ENCODE measurements at places on chromosomes 13 and 19. TPM values are rescaled to one million over a fixed set of nuclear protein-coding genes. Genes with fewer than 3 reads are reported as not detected.

The OR10H1 gene
- not detected for total RNA-seq

DNA sequence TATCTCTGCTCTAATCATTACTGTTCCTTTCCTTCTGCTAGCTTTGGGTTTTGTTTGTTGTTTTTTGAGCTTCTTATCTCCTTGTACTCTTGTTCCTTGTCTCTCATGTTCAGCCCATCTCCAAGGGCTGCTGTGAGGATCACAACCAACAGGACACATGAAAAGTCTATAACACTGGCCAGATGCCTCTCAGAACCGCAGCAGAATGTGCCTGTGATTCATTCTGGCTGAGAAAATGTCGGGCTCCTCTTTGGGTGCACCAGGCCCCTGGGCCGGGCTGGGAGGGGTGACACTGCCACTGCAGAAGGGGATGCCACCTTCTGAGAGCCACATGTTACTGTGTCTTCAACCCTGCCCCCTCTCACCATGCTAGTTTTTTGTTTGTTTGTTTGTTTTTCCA is 48.0 kb downstream of the GGACT start:
- DNase-seq: no peak

GRCh38 chr19:44752123-44752815 is 3.8 kb downstream of the BCL3 start:
- no peak for DNase-seq

- no peak for DNase-seq
These were observed 10.9 kb downstream of the MPND start for GRCh38 chr19:4354282-4354681.

DNA sequence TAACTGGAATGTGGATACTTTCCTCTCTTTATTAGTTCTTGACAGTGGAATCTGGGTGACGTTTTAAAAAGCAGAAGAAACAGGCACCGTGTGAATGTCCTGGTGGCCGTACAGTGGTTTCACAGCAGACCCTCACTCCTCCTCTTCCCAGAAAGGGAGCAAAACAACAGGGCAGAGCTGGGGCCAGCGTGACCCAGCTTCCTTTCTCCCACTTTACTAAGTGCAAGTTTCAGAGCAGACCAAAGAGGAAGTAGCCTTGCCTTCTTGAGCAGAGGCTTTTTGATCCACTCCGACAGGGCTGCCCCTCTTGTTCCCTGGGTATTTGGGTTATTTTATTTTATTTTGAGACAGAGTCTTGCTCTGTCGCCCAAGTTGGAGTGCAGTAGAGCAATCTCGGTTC is 19.6 kb upstream of the C19orf33 start:
- DNase-seq: no peak

- DNase-seq: no peak
These were observed 144.1 kb upstream of the MIR17HG start for GRCh38 chr13:91203430-91203829.

DNA sequence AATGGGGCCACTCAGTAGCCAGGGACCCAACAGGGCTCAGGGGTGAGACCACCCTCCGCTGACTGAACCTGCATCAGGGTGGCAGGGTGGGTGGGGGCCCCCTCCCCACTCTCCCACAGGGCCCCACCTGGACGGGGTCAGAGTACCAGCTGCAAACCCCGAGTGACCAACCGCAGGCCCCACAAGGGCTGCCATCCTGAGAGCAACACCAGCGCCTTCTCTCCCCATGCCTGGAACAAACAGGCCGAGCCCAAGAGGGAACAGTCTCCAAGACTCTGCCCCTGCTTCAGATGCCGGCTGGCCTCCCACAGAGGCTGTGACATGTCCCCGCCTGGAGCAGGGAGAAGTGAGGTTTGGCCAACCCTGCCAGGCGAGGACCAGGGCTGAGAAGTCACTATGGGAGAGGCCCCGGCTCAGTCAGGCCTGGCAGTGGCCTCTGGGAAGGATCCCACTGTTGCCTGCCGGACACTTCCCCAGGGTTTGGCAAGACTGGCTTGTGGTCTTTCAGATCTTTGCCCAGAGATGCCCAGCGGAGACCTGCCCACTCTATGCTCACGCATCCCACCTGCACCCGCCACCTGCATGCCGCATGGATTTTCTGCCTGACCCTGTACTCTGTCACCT is 27.2 kb downstream of the MPND start:
- DNase-seq: no peak
